ENCODE measurements at places on chromosomes 12 and 14.
A peak's percentile ranks its signal among the peaks of the same experiment; 100 is the strongest.

- DNase-seq = no peak
Measured at GRCh38 chr12:76124456-76124855, 40.0 kb upstream of the NAP1L1 start.

GRCh38 chr14:52146504-52146903 lies 77.6 kb upstream of the NID2 start:
- DNase-seq = no peak

- DNase-seq = no peak
Measured at GRCh38 chr14:81427348-81428058, 27.4 kb upstream of the STON2 start.

- DNase-seq = no peak
Measured at GRCh38 chr12:5556033-5556614, 124.2 kb downstream of the NTF3 start.

DNA sequence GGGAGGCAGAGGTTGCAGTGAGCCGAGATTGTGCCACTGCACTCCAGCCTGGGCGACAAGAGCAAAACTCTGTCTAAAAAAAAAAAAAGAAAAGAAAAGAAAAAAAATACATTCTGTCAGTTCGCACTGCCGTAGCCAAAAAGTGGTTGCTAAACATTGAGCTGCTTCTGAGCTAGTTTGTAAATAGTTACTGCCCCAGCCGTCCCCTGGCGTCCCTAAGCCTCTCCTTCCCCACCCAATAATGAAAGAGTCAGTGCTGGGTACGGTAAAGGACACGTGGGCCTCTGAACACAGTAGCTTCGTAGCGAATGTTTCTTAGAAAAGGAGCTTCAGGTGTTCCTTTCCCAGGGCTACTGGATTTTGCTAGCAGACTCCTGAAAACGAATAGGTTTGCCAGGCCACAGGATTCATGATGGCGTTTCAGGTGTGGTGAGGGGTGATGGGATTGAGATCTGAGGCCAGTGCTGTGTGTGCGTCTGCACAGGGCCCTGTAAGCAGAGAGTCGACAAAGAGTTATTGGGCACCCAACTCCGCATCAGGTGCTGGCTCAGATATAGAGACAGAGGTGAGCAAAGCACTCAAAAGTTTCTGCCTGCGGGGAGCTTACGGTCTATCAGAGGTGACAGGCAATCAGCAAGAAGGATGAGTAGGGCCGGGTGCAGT lies 94.1 kb downstream of the LGMN start:
- DNase-seq = no peak

GRCh38 chr12:53982648-53983567 lies 2.0 kb upstream of the HOXC10 start:
- no peak for DNase-seq

DNA sequence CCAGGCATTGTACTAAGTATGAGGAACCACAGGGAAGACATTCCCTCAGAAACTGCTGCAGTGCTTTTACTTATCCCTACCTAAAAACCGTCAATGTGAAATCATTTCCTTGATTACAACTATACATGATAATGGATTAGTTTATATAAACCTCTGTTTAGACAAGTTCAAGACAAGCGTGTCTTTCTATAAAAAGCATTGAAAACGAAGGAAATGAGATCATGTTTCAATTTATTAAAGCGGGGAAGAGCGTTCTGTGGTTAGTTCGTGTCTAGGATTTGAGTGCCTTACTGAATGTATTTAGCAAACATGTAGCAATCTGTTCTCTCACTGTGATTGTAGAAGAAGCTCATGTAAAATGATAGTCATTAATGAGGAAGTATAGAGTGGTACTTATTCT lies 37.5 kb downstream of the GALC start:
- DNase-seq = no peak

- no peak for DNase-seq
Measured at GRCh38 chr14:60707858-60708257, 16.3 kb downstream of the SIX4 start.

DNA sequence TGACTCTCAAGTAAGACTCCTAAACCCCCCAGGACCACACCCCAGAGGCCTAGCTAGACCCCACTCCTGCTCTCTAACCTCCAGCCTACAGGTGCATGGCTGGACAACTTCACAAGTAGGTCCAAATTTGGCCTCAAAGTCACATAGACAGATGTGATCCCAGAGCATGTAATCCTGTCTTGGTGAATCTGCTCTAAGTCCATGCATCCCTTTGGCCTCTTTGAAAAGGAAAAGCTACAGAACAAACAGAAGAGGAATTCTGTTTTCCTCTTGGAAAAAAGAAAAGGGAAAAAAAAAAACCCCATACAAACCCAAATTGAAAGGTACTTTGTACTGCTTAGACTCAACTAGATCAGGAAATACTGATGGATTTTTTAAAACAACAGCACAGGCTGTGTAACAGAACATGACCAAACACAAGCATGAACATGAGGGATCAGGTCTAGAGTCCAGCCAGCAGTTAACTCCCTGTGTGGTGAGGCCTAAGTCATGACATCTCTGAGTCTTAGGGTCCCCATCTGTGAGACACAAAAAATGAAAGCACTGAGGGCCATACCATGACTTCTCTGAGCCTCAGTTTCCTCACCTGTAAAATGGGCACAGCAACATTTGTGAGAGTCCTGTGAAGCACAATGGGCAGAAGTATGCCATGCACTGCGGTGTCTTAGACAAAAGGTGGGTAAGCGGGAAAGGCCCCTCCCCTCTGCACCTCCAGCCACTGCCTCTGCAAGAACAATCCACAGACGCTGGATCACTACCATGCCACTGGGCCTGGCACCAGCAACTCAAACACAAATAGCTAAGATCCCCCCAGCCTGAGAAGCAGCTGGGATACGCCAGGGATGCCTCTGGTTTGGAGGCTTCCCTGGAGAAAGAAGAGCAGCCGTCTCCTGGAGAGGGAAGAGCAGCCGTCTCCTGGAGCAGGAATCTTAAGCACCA lies 9.9 kb downstream of the PITPNM2 start:
- DNase-seq = no peak

DNA sequence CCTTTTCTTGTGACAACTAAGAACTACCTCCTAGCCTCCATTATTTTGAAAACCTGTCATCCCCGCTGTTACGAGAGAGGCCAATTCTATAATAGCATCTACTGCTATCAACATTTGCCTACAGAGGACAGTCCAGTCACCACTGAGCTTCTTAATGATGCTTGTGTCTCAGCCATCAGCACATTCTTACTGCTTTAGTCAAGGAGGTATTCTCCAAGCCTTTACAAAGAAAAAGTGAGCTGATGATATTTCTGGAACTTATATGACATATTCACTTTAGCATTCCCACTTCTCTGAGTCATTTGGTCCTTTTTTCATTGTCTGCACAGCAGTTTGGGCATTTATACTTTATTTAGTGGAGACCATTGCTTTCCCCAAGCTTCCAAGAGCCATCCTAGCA lies 497.7 kb upstream of the RPL10L start:
- no peak for DNase-seq

- DNase-seq = no peak
Measured at GRCh38 chr12:24244801-24245200, 295.3 kb upstream of the SOX5 start.

DNA sequence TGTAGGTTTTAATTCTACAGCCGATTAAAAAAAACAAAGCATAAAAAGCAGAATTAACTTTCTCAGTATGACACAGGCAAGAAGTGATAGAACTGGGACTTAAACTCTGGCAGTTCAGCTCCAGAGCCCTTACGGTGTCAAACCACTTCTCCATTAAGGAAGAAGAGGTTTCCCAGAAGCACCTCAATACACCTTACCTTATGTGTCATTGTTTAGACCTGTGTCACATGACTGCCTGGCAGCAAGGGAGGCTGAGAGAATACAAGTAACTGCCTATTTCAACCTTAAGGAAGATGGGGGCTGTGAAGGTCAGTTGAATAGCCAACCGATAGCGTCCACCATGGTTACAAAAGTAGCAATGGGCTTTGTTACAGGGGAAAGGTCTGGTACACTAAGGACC lies 54.6 kb upstream of the ARHGAP5 start:
- no peak for DNase-seq

GRCh38 chr12:5034603-5035002 lies 9.1 kb upstream of the KCNA5 start:
- no peak for DNase-seq

- no peak for DNase-seq
Measured at GRCh38 chr12:58148405-58148804, 207.0 kb downstream of the ATP23 start.

DNA sequence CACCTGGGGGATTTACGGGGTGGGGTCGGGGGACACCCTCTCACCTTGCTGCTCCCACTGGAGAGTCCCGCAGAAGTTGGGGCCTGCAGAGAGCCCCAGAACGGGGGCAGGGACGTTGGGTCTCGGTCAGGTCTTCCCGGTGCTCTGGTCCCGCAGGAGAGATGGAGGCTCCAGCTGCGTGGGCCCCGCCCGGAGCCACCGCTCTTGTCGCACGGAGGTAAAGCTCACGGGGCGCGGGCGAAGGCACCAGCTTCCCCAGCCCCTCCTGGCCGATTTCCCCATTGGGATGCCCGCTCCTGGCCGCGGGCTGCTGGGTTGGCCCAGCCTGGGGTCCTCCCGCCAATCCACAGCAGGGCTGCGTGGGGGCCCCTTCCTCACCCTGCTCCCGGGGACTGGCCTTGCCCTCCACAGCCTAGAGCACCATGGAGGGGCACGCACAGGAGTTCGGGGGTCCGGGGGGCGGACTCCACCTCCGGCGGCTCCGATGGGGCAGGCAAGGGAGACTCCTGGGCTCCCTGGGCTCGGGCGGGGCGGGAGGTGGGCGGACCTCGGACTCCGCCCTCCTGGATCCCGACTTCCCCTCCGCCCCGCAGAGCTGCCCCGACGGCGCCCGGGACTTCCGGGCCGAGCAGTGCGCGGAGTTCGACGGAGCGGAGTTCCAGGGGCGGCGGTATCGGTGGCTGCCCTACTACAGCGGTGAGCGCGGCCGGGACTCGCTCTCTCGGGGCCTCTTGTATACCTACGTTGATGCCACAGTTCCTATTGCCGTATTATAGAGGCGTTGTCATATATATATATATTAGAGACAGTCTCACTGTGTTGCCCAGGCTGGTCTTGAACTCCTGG lies 8.4 kb downstream of the PAPLN start:
- no peak for DNase-seq

DNA sequence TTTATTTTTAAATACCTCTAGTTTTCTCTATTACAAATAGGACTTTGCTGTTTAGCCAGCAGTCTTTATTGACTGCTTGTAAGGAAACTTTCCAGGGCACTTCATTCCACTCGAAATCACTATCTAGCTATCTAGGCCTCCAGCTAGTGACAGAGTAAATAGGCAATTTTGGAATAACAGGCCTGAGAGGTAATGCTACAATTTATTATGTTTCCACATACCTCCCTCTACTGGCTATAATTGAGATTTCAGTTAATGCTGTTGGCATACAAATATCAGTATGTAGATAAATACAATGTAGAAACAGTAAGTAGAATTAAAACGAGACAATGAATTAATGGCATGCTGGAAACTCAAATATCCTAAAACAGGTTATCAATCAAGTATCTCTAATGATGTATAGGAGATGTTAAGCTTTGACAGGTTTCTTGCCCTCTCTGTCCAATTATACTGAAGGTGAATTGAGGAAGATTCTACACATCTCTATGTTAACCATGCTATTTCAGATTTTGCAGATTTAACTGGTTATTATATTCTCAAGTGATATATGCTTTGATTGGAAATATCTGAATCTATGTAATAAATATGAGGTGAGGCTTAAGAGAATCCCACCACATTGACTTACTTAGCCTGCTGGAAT lies 7.2 kb downstream of the DTD2 start:
- no peak for DNase-seq

GRCh38 chr12:12376646-12377448 lies 20.0 kb downstream of the BORCS5 start:
- DNase-seq = no peak

- no peak for DNase-seq
Measured at GRCh38 chr12:49197256-49197655, 8.4 kb upstream of the TUBA1A start.

GRCh38 chr12:77687321-77687720 lies 143.4 kb upstream of the NAV3 start:
- no peak for DNase-seq

- no peak for DNase-seq
Measured at GRCh38 chr14:58733451-58734208, 95.9 kb downstream of the DACT1 start.

DNA sequence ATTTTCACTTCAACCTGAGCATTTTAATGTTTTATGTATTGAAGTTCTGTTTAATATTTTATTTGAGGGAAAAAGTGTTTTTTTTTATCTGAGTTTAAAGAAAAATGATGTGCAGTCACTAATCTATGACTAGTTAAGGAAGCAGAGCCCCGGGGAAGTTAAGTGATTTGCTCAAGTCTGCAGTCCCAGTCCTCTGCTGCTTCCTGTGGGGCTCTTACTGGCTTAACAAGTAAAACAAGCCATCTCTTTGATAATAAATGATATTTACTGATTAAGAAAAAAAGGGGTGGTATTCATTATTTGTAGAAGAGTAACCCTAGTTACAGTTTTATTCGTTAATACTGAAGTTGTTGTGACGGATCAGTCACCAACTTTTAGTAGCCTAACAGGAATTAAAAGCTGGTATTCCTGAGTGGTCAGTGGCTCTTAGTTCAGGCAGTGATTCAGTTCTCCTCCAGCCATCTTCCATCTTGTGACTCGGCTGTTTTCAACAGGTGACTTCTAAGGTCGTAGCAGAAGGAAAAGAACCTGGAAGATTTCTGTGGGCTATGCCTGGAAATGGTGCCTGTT lies 21.7 kb downstream of the BICDL1 start:
- no peak for DNase-seq

- peak; percentile 21 for DNase-seq
Measured at GRCh38 chr12:127162902-127163301, 1104.1 kb upstream of the TMEM132C start.

- no peak for DNase-seq
Measured at GRCh38 chr12:96571101-96571862, 81.9 kb downstream of the CFAP54 start.

DNA sequence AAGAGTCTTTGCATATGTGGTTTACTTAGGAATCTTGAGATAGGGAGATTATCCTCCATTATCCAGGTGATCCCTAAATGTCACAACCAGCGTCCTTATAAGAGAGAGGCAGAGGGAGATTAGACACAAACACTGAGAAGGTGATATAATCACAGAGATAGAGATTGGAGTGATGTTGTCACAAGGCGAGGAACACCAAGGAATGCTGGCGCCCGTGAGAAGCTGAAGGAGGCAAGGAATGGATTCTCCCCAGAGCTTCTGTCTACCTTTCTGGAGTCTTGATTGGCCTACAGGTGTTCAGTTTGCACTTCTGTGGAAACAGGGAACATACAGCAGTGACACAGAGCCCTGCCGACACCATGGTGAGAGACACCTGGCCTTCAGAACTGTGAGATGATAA lies 101.6 kb downstream of the ANO4 start:
- DNase-seq = no peak

GRCh38 chr12:17511369-17511768 lies 578.6 kb downstream of the RERGL start:
- DNase-seq = no peak

DNA sequence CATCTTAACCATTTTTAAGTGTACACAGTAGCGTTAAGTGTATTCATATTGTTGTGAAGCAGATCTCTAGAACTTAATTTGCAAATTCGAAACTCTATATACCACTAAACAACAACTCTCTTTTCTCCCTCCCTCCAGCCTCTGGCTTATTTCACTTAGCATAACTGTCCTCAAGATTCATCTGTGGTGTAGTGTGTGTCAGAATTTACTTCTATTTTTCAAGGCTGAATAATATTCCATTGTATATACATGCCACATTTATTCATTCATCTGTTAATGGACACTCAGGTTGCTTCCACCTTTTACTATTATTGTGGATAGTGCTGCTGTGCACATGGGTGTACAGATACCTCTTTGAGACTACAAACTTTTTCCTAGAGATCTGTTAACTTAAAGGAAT lies 26.5 kb downstream of the VRK1 start:
- no peak for DNase-seq

GRCh38 chr14:70133461-70133860 lies 55.3 kb downstream of the SLC8A3 start:
- no peak for DNase-seq

Data from activated CD8-positive, alpha-beta memory T cell treated with anti-CD3 and anti-CD28 coated beads for 4 hours (primary cell).